ENCODE measurements at places on chromosomes 7 and 10.

GRCh38 chr10:118537623-118538022, 57.8 kb downstream of the PRLHR start:
- DNase-seq, result no peak

- DNase-seq, result no peak
These were observed 24.5 kb upstream of the VCL start for GRCh38 chr10:73973427-73973826.

DNA sequence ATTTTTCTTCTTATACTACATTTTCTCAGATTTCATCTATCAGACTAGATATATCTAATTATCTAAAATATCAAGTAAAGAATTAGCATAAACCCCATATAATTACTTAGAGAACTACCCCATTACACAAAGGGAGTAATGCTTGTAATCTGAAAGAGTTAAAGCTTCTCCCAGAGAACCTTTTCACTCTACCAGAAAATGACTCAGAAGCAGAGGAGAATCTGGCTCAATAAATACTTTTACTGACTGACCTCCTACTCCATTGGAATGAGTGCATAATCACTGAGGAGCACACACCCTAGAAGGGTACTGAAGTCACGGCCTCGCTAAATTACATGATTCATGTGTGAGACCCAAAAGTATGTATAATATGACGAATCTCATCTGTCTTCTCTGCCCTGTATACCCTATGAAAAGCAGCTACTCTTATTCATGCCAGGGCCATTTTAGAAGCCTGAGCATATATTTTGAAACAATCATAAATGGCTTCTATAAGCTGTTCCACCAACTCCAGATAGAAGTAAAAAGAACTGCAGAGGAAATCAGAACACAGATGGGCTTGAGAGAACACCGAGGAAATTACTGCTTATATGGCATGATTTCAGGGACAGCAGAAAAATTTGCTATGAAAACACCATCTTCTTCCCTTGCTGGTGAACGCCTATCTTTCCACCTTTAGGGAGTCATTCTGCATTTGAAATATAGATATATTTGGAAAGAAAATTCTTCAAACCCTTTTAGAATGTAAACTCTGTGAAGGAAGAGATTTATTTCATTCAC, 32.7 kb downstream of the DNMBP start:
- no peak for DNase-seq

GRCh38 chr7:31938650-31939049, 131.6 kb downstream of the PDE1C start:
- DNase-seq, result no peak

- no peak for DNase-seq
These were observed 336.8 kb downstream of the TFEC start for GRCh38 chr7:115693779-115694178.

DNA sequence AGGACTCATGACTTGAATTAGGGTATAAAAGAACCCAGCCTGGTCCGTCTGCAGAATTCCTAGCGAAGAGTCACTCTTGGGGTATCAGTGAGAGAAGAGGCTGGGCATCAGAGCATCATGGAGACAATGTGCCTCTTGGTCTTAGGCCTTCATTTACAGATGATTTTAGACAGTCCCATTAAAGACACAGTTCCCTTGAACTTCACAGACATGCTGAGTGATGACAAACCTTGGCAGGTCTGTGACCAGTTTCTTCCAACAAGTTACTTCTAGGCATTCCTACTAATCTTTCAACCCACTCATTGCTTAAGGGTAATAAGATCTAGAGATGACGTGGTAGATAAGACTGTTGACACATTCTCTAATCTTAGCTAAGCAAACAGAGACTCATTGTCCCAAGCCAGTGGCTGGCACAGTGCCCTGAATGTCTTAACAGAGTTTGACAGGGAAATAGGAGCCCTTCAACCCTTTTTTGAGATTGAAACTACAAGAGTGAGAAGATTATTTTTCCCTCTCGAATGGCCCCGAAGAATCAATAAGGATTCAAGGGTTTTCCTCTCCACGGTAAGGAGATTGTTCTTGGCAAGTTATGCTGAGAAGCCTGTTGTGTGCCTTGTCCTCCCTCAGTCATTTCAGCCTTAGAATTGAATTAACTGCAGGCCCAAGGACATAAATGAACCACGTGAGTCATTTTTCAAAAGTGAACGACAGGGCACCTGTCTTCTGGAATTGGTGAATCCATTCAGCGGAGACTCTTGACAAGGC, 281.1 kb downstream of the CCDC3 start:
- peak; percentile 62 for DNase-seq

DNA sequence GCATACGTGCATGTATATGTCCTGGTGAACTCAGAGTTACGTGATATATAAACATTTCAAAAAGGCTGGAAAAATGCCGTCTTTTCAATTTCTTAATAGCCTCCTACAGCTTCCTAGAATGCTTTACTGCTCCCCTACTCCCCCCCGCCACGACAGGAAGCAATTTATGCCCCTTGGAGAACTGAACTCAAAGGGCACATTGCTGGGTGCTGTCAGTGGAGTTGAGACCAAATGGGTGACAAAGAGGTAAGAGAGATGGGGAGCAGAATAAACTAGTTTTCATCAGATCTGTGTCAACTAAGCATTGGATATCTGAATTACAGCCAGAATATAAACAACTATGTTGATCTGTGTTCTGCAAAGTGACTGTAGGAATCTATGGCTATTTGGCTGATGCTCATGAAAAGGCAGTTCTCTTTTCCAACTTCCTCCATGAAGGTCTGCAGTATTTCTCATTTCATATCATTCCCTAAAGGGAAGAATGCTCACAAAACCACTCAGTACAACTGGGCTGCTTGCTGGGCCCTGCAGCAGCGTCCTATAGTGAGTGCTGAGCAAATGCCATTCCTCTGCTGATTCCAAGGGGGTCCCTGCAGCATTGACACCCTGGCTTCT, 171.3 kb upstream of the HPS1 start:
- no peak for DNase-seq

GRCh38 chr7:69434398-69434815, 163.9 kb upstream of the AUTS2 start:
- DNase-seq, result no peak

GRCh38 chr10:96306516-96306915, 2.3 kb downstream of the DNTT start:
- DNase-seq, result no peak

GRCh38 chr10:34717429-34717828, 97.7 kb downstream of the PARD3 start:
- no peak for DNase-seq

DNA sequence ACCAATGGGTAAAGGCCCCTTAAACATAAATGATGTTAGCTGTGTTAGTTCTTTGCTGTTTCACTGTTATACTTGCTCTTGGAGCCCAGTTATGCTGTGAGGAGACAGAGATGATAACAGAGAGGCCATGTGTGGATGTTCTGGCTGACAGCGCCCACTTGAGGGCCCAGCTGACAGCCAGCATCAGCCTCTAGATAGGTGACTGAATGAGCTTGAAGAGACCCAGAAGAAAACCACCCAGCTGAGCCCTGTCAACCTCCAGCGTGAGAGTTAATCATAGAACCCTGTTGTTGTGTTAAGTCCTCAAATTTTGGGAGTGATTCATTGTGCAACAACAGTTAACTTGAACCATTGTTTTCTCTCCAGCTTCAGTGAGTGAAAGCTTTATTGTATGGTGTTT, 91.7 kb downstream of the GLRX3 start:
- DNase-seq, result no peak

DNA sequence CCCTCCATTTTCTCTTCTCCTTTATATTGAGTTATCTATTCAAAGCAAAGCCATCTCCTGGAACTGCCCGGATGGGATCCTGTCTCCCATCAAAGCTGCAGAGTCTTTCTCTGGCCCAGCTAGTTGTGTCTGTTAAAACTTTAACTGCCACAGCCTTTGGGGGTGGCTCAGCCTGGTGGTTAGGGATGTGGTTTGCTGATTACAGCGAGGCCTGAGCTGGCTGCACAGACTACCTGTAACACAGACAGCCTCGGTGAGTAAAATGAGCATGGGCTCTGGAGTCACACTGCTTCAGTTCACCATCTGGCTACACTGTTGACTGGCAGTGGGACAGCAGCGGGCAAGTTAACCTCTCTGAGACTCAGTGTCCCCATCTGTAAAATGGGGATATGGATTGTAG, 18.4 kb upstream of the HABP2 start:
- DNase-seq, result no peak

DNA sequence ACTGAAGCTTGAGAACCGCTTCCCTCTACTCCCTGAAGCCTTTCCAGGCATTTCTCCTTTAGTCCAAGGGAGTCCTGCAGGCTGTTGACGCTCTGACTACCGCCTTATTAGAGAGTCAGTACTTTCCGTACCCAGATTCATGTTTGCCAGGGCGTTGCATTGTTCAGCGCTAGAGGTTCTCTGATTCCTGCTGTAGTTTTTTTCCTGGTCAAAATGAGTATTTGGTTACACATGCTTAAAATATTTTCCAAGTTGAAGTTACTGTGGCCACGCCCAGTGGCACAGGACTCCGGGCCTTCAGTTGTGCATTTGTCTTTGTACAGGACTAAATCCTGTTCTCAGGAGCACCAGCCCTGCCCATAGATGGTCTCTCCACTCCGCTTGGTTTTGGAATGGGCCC, 7.9 kb downstream of the MTURN start:
- peak; percentile 22 for DNase-seq

DNA sequence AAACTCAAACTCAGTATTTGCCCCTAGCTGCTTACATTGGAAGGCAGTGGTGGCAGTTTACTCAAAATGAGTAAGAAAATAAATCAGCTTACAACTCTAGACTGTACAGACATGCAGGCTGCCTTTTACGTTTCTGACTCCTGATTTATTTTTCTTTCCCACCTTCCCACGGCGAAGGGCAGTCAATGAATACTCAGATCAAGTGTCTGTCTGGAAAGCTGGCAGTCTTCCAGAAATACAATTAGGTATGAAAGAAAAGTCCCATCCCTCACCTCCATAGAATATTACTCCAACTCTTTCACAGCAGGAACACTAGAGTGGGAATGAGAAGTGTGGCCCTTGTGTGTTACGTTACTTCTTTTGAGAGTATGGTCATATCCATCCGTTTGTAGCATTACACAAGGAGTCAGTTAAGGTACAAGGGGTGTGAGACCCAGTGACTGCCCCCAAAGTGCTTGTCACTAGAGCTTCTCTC, 1.3 kb upstream of the PAPSS2 start:
- DNase-seq, result no peak

DNA sequence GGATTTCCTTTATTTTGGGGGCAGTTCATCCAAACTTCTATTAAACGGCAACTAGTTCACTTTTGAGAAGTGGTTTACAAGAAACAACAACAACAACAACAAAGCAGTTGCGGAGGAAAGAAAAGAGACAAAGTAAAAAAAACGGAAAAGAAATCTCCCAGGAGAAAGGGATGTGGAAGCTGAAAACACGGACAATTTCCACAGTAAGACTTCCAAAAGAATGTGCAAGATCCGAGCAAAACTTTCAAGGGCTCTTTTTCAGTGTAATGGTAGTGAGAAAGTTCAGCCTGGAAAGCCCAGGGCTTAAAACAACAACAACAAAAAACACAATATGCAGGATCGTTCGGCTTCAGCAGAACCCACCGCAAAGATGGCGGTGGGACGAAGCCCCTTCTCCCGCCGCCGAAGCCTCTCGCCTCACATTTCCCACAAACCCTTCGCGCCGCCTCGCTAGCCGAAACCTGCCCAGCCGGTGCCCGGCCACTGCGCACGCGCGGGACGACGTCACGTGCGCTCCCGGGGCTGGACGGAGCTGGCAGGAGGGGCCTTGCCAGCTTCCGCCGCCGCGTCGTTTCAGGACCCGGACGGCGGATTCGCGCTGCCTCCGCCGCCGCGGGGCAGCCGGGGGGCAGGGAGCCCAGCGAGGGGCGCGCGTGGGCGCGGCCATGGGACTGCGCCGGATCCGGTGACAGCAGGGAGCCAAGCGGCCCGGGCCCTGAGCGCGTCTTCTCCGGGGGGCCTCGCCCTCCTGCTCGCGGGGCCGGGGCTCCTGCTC, at the start of gene TNKS2:
Gene TNKS2, plus strand, starts transcription at position 553 of the 775 bp plus-strand sequence. CDS start 265 bp downstream, outside the sequence.
- peak; percentile 79 for DNase-seq

- no peak for DNase-seq
These were observed 39.8 kb upstream of the EPC1 start for GRCh38 chr10:32386623-32387260.

- DNase-seq, result no peak
These were observed 185.6 kb downstream of the C7orf25 start for GRCh38 chr7:42726066-42726785.

DNA sequence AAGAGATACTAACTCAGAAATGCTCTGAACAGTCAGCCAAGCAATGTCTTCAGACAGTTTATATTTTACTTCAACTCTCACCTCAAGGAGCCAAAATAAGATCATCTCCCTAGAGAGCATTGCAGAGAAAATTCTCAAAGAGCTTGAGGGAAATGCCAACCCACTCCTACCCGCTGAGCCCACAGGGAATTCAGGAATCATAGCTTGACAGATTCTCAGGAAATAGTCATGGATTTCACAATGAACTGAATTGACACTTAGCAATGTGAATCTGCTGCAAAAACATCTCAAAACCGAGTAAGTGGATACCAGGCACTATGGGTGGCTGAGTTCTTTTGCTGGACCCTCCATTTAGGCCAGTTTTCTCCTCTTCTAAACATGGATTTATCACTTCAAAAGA, 9.8 kb upstream of the PLAC9 start:
- DNase-seq, result no peak

DNA sequence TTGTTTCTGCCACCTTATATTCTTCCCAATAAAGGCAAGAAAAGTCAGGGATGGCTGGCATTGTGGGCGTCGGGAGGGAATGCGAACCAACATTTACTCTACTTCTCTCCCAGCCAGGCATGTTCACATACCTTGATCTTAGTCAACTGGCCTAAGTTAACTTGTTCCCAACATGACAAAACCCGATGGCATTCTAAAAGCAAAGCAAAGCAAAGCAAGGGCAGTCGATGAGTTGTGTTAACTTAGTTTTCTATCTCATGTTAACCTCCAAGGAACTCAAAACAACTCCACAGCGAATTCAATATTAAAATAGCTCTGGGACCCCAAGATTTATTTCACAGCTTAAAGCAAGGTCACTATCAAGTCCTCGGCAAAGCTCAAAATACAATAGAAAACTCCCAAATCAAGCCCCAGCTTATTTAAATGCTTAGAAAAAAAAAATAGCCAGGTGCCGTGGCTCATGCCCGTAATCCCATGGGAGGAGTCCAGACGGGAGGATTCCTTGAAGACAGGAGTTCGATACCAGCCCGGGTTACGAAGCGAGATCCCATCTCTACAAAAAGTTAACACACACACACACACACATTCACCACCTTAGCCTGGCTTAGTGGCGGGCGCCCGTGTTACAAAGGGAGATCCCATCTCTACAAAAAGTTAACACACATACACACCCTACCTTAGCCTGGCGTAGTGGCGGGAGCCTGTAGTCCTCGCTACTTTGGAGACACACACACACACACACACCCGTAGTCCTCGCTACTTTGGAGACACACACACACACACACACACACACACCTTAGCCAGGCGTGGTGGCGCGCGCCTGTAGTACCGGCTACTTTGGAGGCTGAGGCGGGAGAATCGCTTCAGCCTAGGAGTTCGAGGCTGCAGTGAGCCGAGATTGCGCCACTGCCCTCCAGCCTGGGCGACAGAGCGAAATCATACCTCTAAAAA, 901 bp upstream of the CCNY start:
- no peak for DNase-seq

- DNase-seq, result no peak
These were observed 65.7 kb downstream of the TLL2 start for GRCh38 chr10:96448021-96448457.

- DNase-seq, result no peak
These were observed 40.3 kb upstream of the NRF1 start for GRCh38 chr7:129571201-129571600.
